ENCODE measurements at places on chromosomes 16 and 17.

DNA sequence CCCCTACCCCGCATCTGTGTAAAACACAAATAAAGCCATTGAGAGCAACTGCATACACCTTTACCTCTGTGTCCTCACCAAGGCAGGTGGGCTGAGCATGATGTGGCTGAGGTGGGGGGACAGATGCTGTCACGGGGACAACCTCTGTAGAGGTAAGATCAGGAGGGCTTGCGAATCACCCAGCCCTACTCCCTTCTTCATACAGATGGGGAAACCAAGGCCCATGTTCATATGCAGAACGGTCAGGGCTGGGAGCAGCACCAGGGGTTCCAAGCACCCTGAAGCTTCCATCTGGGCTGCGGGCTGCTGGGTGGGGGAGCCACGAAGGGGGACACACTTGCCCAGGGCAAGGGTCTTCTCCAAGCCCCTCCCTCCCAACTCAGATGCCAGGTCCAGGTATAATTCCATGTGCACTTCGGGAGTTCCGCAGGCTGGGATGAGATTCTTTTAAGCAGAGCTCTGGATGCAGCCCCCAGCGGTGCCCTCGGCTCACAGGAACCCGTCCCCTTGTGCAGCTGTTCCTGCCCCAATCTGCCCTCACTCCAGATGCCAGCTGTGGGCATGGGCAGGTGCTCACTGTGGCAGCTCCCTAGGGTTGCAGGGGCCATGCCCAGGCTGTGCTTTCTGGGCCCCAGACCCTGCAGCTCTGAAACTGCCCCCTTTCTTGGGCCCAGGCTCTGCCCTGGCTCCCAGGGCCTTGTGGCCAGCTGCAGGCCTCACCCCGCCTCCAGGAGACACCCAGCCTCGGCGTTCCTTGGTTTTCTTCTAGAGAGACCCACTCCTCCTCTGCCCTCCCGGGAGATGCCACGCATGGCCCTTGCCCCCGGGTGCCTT is 9.6 kb downstream of the CTRB1 start:
- no peak for DNase-seq

GRCh38 chr17:13428611-13429042 is 173.1 kb downstream of the HS3ST3A1 start:
- DNase-seq = no peak

DNA sequence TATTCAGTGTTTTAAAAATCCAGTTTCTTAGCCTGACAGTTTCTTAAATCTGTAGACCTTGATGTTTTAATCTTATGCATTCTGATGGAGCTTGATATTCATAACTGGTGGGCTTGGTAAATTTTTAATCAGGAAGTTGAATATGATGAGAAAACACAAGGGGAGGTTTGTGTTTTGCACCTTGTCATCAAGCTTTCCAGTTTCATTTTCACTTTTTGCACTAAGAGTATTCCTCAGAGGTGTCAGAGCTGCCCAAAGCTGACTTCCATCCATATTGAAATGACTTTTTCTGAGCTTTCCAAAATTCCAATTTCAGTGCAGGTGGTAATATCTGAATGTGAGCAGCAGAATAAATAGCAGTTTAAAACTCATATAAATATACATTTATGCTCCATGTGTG is 555.0 kb upstream of the RBFOX1 start:
- no peak for DNase-seq

- DNase-seq = no peak
Measured at GRCh38 chr16:80468029-80468428, 72.8 kb upstream of the DYNLRB2 start.

DNA sequence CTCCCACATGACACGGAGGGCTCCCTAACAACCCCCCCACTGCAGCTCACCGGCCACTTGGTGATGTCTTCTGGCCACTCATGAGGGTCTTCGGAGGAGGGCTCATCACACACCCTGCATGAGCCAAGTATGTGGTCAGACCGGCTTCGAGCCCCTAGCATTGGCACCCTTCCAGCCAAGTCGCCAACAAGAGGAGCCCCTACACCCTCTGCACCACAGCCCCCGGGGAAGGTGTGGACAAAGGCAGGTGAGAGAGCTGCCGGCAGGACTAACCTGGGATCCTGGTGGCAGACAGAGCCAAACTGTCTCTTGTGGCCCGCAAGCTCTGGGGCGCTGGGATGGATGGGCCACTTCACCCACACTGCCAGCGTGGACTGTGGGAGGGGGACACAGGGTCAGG is 6.5 kb downstream of the SNRNP25 start:
- DNase-seq = no peak

DNA sequence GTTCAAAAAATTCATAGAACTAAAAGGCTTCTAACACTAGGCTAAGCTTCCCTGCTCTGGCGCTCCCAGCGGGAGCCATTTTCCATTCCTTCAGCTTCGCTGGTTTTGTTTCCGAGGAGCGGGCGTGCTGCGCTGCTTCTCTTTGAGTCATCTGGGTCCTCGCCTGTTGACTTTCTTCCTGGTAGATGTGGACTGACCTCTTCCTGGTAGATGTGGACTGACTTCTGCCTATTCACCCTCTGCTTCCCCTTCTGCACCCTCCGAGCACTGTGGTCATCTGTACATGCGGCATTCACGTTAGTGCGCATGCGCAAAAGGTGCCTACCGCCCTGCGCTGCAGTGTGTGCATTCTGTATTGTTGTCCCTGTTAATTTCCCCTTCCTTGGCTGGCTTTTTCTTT is 40.8 kb upstream of the SEC14L1 start:
- no peak for DNase-seq

DNA sequence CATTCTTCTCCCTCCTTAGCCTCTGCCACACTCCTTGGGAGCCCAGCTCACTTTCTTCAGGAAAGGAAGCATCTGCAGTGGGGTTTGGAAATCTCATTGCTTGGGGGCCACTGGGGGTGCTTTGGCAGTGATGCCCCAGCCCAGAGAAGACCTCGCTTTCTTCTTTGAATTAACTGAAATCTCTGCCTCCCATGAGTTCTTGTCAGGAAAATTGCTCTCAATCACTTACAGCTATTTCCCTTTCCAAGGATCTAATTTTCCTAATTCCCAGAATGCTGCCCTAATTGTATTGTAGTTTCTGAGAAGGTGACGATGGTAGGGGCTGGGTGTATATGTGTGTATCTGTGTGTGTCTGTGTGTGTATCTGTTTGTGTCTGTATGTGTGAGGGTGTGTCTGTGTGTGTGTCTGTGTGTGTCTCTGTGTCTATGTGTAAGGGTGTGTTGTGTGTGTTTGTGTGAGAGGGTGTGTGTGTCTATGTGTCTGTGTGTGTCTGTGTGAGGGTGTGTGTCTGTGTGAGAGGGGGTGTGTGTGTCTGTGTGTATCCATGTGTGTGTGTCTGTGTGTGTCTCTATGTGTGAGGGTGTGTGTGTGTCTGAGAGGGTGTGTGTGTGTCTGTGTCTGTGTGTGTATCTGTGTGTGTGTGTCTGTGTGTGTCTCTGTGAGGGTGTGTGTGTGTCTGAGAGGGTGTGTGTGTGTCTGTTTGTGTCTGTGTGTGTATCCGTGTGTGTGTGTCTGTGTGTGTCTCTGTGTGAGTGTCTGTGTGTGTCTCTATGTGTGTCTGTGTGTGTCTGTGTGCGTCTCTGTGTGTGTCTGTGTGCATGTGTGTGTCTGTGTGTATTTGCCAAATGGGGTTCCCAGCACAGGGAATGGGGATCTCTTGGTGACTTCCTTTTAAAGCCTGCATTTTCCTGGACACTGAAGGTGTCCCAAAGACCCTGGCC is 83.5 kb upstream of the DNAJA2 start:
- no peak for DNase-seq

DNA sequence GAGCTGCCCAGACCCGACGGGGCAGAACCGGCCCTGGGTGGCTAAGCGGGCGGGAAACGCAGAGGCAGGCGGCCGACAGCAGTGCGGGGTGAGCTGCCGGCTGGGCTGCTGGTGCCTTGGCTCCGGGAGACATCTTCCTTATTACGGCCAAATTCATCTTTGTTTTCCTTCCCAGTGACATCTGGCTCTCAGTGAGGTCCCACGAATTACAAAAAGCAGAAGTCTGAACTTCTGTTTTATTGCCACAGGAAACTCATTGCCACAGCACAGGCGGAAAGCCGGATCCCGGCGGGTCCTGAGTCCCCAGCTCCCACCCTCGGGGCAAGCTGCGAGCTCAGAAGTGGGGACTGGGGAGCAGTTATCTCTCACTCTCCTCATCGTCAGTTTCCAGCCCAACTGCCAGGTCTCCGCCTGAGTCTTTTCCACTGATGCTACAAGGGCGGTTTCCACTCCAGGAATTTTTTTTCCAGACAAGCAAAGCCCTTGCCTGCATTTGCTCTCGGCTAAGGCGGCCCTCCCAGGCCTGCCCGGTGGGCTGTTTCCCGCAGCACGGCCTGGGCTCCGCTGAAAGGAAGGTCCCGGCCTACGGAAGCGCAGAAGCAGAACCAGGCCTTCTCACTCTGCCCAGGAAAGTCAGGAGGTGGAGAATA is 40.3 kb downstream of the CBFA2T3 start:
- no peak for DNase-seq

- no peak for DNase-seq
Measured at GRCh38 chr17:49703557-49704277, 4.0 kb downstream of the SLC35B1 start.

GRCh38 chr17:8697323-8697741 is 47.3 kb downstream of the CCDC42 start:
- DNase-seq = no peak

- DNase-seq = no peak
Measured at GRCh38 chr17:1241929-1242328, 28.3 kb upstream of the BHLHA9 start.

GRCh38 chr17:80737106-80738019 is 192.7 kb downstream of the RPTOR start:
- no peak for DNase-seq

DNA sequence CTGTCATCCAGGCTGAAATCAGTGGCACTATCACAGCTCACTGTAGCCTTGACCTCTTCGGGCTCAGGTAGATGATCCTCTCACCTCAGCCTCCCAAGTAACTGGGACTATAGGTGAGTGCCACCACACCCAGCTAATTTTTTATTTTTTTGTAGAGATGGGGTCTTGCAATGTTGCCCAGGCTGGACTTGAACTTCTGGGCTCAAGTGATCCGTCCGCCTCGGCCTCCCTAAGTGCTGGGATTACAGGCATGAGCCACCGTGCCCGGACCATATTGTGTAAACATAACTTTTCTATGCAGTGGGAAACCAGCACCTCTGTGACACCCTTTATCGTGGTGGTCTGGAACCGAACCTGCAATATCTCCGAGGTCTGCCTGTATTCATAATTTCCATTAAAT is 11.2 kb upstream of the CSF3 start:
- no peak for DNase-seq

DNA sequence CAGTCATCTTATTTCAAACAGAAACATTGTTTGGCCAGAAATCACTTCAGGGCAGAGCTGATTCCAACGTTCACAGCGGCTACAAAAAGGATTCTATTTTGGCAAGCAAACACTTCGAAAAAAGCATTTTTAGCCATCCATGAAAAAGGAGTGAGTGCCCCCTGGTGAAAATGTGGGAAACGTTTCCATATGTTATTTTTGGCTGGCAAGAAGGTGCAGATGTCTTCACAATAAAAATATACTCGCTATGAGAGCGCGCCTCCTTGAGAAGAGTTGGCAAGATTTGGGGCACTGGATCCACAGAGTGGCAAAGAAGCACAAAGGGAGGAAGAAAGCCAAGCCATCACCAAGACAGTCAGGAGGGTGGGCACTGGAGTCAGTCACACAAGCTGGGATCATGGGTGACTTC is 191.1 kb downstream of the CHD9NB start:
- no peak for DNase-seq

- DNase-seq = no peak
Measured at GRCh38 chr16:80509872-80510271, 30.9 kb upstream of the DYNLRB2 start.

- no peak for DNase-seq
Measured at GRCh38 chr17:58189436-58190146, 2.9 kb upstream of the EPX start.

DNA sequence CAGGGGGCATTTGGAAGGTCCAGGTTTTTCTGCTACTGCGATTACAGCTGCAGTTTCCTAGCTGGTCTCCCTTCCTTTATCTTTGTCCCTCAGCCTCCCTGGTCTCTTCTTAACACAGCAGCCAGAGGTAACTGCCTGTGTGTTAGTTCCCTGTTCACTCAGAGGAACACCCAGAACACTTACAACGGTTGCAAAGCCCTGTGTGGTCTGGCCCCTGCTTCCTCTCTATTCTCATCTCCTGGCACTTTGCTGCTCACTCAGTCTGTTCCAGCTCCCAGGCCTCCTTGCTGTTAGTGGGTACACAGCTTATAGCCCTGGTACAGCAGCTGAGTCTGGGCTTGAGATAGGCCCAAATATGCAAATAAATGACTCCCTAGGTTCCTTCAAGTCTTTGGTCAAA is 16.4 kb downstream of the NTN1 start:
- no peak for DNase-seq

DNA sequence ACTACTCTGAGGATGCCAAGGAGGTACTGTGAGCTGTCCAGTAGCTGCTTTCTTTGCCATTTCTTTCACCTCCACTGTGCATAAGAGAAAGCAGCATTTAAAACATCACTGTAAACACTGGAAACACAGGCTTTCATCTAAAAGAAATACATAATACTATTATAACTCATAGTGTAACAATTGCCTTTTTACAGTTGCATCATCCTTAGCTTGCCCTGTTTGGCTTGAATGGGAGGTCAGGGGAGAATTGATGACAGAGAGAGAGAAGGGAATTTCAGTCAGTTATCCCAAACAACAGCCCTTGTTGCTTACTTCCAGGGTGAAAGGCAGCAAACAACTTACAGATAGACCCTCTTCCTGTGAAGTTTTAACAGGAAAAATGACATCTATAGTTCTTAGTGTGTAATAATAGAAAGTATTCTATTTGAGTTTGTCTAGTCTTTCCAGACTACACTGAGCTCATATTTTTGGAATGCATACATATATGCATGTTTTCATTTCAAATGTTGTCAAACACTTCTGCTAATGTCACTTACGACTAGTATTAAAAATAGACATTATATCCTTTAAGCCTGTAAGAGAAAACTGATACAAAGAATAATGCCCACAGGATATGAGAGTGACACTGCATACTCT is 71.7 kb upstream of the MTMR4 start:
- no peak for DNase-seq

DNA sequence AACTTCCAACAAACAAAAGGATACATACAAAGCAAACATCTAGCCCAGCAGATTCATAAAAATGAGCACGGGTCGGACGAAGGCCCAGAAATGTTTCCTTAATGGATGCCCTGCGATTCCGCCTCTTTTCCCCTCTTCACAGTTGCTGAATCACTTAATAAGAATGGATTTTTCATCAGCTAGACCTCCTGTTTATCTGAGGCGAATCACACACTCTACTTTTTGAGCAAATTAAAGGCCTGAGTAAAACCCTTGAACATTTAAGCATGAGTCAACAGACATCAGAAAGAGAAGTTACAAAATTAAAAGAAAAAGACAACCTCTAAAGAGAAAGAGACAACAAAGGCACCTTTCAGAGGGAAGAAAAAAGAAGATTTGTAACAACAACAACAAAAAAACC is 44.7 kb downstream of the HS3ST3A1 start:
- no peak for DNase-seq

- no peak for DNase-seq
Measured at GRCh38 chr17:75691371-75691791, 24.2 kb downstream of the SAP30BP start.

GRCh38 chr17:2158396-2158780 is 103.5 kb downstream of the HIC1 start:
- DNase-seq = no peak

GRCh38 chr16:12206749-12207142 is 230.2 kb downstream of the SNX29 start:
- no peak for DNase-seq

All from activated T-cell treated with anti-CD3 and anti-CD28 coated beads for 24 hours (primary cell).